ENCODE measurements at places on chromosomes 16 and 17.
A peak's percentile ranks its signal among the peaks of the same experiment; 100 is the strongest.

GRCh38 chr17:63931981-63932561 is at the start of gene CD79B:
CD79B (minus strand) TSS chr17:63932331; CDS start chr17:63932261, 70 bp downstream.
- DNase-seq: peak; percentile 88

DNA sequence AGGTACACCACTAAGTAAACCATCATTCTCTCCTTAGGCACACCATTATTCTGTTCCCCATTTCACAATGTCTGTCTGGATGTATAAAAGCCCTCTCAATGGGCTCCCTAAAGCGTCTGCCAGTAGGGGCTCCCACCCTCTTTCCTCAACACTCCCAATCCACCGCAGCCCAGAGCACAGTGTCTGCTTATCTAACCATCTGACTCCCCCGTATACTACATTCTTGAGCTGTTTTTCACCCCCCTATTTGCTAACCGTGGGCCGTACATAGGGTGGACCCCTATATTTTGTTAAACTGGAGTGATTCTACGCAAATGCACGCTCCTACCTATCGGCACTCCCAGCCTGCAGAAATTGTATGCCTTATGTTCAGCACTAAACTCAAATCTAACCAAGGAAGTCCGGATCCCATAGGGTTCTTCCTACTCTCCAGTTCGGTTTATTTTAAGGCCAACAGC is 685 bp upstream of the PSMD3 start:
- peak; percentile 17 for DNase-seq

DNA sequence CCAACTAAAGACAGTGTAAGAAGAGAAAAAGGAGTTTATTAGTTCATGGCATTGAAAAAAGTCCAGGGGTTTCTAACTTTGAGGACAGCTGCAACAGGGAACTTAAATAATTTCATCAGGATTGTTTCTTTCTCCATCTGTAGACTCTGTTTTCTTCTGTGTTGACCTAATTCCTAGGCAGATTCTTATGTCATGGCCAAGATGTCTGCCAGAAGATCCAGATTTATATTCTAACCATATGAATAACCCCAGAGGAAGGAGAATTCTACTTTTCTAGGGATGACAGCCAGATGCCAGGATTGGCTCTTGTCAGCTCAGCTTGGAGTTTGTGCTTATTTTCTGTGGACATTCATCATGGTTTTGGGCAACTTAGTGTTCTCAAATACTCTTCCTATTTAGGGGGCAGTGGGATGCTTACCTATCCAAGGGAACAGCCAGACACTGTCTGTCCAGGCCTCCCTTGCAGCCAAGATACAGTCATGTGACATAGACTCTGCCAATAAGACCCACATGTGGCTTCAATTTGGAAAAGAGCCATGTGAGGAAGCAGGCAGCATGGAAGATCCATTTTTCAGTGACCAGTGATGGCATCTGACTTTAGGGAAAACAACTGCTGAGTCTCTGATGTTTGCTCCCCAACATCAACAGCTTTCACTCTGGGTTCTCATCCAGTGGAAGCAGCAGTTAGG is 18.2 kb downstream of the PCTP start:
- DNase-seq: no peak

GRCh38 chr17:29709866-29710519 is 87.3 kb upstream of the CORO6 start:
- DNase-seq: no peak

GRCh38 chr17:3889325-3890012 is 3.4 kb downstream of the CAMKK1 start:
- DNase-seq: no peak

GRCh38 chr16:29030086-29030840 is 45.4 kb downstream of the LAT start:
- DNase-seq: no peak

GRCh38 chr17:65365169-65365568 is 196.3 kb downstream of the AXIN2 start:
- DNase-seq: no peak

- peak; percentile 59 for DNase-seq
These were observed 27.0 kb downstream of the ZFPM1 start for GRCh38 chr16:88479793-88480760.

DNA sequence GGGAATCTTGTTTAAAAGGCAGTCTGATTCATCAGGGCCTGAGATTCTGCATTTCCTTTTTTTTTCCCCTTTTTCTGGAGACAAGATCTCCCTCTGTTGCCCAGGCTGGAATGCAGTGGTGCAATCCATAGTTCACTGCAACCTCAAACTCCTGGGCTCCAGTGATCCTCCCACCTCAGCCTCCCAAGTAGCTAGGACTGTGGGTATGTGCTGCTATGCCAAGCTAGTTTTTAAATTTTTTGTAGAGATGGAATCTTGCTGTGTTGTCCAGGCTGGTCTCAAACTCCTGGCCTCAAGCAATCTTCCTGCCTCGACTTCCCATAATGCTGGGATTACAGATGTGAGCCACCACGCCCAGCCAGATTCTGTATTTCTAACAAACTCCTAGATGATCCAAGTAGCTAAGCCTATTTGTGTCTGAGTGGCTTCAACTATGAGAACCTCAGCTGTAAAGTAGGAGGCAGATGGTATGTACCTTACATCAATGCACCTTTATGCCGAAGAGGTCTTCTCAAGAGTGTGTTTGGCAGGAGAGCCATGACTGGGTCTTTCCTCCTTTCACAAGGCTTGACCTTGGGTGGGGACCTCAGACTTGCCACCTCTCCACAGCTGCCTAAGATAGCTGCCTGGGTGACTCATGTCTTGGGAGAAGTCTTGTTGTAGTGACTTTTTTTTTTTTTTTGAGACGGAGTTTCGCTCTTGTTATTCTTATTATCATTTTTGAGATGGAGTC is 10.9 kb downstream of the LDAF1 start:
- no peak for DNase-seq

- no peak for DNase-seq
These were observed 34.2 kb downstream of the CFAP20 start for GRCh38 chr16:58094791-58095574.

- DNase-seq: no peak
These were observed 111.1 kb downstream of the VAT1L start for GRCh38 chr16:77899416-77899815.

DNA sequence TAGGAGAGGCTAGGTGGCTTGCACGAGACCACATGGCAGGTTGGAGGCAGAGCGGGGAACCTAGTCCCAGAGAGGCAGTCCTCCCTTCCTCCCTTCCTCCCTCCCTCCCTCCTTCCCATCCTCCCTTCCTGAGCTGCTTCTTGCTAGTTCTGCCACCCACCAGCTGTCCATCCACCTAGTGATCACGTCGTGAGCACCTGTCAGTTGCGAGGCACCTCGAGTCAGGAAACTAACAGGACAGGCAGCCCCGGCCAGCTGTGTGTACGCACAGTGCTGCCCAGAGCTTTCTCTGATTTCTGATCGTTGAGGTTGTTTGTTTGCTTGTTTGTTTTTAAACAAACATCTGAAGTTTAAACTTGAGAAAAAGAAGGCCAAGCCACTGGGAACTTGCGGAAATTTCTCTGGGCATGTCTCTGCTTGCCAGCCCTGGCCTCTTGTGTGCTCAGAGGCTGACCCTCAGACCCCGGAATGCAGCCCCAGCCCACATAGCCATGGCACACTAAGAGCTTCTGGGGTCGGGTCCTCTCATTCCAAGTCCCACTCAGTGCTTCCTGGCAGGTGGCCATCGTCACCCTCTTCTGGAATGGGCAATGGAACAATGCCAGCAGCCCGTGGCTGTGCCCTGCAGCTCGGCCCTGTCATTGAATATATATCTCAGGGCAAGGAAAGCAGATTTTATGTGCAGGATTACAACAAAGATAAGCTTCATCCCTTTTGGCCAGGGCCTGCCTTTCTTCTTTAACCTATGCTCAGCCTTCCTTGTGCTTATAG is 174.0 kb downstream of the KATNIP start:
- DNase-seq: no peak

GRCh38 chr17:5362162-5362811 is 57.2 kb downstream of the NUP88 start:
- no peak for DNase-seq

DNA sequence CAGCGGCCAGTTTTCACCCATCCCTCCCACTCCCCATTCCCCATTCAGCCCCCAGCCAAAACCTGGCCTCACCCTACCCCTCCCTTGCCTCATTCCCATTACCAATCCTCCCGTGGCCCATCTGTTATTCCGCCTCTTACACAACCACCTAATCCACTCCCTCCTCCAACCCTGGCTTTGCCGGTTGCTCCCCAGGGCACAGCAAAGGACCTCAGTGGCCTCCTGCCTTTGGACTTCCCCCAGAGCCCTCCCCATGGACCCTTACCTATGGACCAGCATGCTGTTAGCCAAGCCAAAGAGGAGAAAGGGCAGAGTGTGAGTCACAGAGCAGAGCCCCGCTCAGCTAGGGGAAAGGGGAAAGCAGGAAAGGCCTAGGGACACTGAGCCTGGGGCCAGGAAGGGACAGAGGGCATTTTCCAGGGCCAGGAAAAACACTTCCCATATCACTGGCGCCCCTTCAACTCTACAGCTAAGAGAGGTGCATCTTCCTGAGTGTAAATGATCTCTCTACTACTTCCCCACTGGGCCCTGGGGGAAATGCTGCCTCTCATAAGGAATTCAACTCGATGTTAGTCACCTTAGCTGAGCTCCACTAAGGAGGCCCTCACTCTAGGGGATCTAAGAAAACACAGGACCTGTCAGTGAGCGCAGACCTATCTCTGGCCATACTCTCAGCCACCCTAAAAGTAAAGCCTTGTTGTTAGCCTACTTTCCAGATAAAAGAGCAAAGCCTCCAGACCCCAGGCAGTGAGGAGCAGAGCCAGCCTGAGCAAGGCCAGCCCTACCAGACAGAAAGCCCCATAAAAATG is 10.6 kb downstream of the PEMT start:
- DNase-seq: no peak

- DNase-seq: no peak
These were observed 151.0 kb downstream of the SEC14L1 start for GRCh38 chr17:77291591-77292386.

- DNase-seq: no peak
These were observed 12.0 kb downstream of the CBFB start for GRCh38 chr16:67040906-67041305.

DNA sequence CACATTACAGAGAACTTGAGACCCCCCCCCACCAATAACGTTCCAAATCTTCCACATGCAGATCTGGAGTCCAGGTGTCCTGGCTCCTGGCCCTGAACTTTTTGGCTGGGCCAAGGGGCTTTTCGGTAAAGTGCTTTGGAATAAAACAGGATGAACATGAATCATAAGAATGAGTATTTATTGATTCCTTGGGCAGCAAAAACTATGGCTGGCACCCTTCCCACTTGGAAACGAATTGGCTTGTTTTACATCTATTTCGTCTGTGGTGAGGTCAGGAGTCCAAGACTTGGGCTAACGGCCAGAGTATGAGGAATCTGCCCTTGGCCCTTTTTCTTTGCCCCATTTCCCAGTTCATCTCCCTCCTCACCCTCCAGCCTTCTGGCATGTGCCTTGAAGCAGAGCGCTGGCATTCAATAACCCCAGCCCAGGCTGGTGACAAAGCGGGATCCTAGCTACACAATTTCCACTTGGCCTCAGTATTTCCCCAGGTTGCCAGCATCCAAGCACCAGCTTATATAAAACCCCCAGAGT is 4.1 kb upstream of the UBTF start:
- no peak for DNase-seq

DNA sequence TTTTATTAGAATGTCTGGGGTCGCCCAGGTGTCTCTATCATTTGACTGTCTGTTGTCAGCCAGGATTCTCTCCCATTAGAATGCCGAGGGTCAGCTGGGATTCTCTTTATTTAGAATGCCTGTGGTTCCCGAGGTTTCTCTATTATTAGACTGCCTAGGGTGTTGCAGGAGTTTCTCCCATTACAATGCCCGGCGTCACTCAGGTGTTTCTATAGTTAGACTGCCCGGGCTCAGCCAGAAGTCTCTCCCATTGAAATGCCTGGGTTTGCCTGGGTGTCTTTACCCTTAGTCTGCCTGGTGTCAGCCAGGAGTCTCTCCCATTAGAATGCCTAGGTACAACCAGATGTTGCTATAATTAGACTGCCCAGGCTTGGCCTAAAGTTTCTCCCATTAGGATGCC is 2252.0 kb downstream of the TP53TG3F start:
- no peak for DNase-seq

DNA sequence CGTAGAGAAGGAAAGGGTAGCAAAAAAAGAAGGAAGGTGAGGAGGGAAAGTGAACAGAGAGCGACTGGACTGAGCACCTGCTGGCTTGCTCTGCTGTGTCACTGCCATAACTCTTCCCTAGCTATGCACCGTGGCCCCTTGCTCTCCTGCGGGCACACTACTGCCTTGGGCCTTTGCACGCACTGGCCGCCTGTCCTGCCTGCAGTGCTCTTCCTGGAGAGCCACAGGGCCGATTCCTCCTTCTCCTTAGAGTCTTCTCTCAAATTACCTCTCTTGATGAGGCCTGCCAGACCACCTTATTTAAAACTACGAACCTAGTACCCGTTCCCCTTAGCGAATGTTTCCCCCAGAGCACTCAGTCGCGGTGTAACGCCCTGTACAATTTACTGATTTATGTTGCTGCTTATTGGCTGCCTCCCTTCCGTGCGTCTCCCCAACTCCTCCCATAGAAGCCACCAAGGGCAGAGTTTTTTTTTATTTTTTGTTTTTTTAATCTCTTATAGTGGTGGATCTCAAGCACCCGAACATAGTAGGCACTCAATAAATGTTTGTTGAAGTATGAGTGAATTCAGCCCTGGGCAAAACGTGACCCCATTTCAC is 70.3 kb downstream of the RAI1 start:
- no peak for DNase-seq

DNA sequence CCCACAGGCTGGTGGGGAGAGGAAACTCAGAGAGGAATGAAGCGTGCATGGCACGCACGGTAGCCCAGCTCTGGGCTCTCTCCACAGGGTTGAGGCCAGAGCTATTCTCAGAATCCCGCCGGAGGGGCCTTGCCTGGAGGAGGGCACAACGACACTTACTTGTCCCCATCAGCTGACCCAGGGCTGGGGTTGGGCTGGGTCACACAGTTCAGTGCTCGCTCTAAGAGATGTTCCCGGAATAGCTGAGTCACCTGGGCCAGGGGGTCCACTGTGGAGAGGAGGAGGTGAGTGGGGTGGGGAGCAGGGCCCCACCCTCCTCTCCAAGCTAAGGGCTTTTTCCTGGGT is 21.8 kb downstream of the SREBF1 start:
- no peak for DNase-seq

DNA sequence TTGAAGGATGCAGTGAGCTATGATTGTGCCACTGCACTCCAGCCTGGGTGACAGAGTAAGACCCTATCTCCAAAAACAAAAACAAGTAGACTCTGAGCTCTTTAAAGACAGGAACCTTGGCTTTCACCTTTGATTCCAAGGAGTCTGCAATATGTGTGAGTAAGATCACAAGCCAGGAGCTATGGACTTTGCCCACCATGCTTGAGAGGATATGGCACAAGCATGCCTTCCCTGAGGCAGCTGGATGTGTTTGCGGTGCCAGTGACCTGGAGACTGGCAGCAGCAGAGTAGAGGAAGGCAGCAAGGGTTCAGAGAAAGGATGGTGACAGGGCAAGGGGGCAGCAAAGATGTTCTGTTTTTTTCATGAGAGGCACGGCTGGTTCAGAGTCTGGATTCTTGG is 14.5 kb upstream of the PRKCA start:
- no peak for DNase-seq

- DNase-seq: no peak
These were observed 27.1 kb downstream of the OGFOD1 start for GRCh38 chr16:56478281-56479049.

Data from stimulated activated naive B cell treated with anti-CD40 and anti-IgM and Interleukin-4, amounts not matched to agents 10 μg/mL and 1 μg/mL and 100 μg/mL, for 72 hours (primary cell).